ENCODE measurements at places on chromosomes 16 and 17.

DNA sequence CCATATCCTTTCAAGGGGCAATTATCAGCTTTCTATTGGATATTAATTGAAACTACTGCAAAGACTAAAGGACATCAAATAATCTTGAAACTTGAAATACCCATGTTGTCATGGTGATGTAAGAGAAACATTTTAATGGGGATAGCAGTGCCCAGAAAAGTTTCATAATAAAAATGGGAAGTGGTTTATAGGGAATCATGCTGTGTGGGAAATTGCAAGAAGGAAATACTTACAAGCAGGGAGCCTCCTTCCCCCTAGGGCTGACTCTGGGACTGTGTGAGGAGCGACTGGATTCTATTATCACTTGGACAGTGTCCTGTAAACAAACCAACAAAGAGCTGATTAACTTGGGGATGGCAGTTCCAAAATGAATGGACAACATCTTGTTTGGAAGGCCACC lies 1393.1 kb upstream of the GOT2 start:
- DNase-seq: no peak

- DNase-seq: no peak
Measured at GRCh38 chr17:73660366-73660765, 16.1 kb upstream of the SDK2 start.

- no peak for DNase-seq
Measured at GRCh38 chr17:72185564-72185963, 64.7 kb downstream of the SOX9 start.

DNA sequence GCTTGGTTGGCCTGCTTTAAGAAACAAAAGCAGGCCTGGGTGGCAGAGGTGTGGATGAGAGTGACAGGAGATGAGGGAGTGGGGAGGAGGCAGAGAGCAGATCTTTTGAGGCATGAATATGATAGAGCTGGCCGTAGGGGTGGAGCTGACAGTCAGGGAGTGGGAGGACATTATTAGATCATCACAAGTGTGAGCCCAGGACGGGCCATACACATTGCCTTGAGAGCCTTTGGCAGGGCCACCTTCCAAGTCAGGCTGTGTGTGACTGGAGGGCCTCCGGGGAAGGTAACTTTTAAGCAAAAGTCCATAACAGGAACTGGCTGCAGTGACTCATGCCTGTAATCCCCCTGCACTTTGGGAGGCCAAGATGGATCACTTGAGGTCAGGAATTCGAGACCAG lies 26.3 kb downstream of the GINS3 start:
- DNase-seq: no peak

- DNase-seq: no peak
Measured at GRCh38 chr16:31134625-31135534, 647 bp downstream of the PRSS8 start.

GRCh38 chr16:67961551-67961957 lies 6.9 kb downstream of the SLC12A4 start:
- DNase-seq: no peak

DNA sequence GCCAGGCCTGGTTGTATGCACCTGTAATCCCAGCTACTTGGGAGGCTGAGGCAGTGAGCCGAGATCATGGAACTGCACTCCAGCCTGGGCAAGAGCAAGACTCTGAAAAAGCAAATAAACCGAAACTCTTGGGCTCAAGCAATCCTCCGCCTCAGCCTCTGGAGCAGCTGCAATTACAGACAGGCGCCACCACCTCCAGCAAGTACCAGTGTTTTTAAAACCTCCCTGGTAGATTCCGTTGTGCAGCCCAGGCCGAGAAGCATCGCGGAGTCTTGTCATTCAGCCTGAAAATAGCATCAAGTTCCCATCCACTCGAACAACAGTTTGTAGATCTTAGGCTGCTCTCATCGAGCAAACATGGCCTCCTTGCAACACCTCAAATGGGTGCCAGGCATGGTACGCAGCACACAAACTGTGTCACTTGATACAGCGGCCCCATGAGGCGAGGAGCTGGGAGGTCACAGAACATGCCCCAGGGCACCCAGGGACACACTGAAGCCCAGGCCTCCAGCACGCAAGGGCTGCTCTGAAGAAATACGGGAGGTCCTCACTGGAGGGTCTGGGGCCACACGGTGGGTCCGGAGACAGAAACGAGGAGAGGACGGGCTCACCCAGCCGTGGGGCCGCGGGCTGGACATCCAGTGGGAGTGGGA lies 18.1 kb downstream of the TMC6 start:
- DNase-seq: no peak

All from activated gamma-delta T cell treated with anti-CD3 and anti-CD28 coated beads, Interleukin-2, amount 50 U/mL, for 16 hours (primary cell).